HuH-7 (cell line): ENCODE measurements at places on chromosomes 12 and 14.

GRCh38 chr12:128983371-128983770 is 130.1 kb downstream of the GLT1D1 start:
- no peak for DNase-seq

- DNase-seq = no peak
These were observed 81.6 kb upstream of the TMTC2 start for GRCh38 chr12:82605115-82605514.

DNA sequence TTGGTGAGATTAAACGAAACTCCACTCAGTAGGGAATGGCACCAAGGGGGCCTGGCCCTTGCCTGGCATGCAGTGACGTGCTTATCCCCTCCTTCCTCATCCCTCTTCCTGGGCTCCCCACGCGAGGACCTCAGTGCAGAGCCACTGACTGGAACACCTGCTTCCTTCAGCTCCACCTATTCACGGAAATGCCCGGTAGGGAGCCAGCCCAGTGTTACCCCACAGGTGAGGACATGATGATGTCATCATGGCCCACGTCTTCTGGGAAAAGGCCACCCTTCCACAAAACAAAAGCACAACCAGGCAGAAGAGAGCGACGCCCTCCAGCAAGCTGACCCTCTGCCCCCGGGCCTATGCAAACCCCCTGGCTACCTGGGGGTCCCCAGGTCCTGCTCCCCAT is 42.1 kb downstream of the CCDC85C start:
- DNase-seq = no peak

- DNase-seq = peak; percentile 87
These were observed 44.5 kb upstream of the AMN1 start for GRCh38 chr12:31773223-31773750.

- peak; percentile 14 for DNase-seq
These were observed 933.8 kb downstream of the TMEM121 start for GRCh38 chr14:106459971-106460730.

GRCh38 chr14:36177489-36177888 is 967 bp upstream of the PTCSC3 start:
- no peak for DNase-seq

DNA sequence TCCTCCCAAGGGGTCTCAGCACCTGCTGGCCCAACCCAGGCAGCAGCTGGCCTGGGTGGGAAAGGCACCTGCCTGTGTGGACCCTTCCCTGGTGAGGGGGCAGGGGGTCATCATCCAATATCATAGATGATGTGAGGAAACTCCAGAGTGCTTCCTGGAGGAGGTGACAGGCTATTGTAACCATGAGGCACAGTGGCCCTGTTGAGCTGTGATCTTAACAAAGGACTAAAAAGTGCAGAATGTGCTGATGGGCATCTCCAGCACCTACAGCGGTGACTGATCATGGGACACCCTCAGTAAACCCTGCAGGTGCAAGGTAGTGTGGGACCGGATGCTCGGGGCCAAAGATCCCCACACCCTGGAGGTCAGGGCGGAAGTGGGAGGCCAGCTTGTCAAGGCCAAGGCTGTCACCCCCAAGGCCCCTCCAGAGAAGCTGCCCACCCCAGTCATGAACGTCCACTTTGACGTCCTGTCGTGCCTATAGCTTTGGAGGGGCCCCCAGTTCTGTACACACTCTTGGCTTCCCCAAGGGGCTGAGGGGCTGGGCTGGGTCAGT is 7.5 kb downstream of the MMP17 start:
- DNase-seq = no peak

DNA sequence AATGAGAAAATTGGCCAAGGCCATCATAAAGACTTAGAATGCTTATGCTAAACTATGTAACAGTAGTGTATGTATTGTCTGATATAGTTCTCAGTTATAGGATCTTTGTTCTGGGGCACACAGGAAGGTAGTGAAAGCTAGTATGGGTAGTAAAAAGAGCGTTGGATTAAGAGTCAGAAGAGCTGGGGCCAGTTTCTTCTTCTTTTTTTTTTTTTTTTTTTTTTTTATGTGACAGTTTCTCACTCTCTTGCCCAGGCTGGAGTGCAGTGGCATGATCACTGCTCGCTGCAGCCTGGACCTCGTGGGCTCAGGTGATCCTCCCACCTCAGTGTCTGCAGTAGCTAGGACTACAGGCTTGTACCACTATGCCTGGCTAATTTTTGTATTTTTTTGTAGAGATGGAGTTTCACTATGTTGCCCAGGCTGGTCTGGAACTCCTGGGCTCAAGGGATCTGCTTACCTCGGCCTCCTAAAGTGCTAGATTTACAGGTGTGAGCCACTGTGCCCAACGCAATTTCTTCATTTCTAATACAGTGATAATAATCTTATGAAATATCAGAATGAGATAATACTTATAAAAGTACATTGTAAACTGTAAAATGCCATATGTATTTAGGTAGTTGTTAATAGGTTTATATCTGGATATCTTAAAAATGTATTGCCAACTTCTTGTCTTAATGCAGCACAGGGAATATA is 7.4 kb downstream of the MDM2 start:
- DNase-seq = no peak

GRCh38 chr14:68945585-68946488 is 33.3 kb downstream of the ACTN1 start:
- DNase-seq = no peak

- DNase-seq = no peak
These were observed 24.2 kb upstream of the NEDD1 start for GRCh38 chr12:96882862-96883261.

- peak; percentile 40 for DNase-seq
These were observed at the start of gene TBC1D30 for GRCh38 chr12:64824500-64825142. Gene TBC1D30 (plus strand): TSS chr12:64824647. CDS start chr12:64824880, 233 bp downstream.

DNA sequence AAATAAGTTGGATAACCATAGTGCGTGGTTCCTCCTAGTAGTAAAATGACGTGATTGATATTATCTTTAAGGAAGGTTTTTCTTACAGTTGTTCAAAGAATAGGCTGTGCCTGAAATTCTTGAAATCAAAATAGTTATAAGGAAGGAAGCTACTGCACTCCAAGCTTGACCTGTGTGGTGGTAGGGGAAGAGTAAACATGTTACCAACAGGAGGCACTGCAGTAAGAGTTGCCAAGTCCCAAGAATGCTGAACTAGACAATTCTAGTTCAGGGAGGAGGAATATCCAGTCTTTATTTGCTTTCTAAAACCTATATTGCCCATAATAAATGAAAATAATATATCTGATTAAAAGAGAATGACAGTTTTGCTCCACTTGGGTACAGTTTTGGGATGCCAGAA is 764.5 kb downstream of the TMTC2 start:
- no peak for DNase-seq
